ENCODE measurements at places on chromosomes 7 and 10.

DNA sequence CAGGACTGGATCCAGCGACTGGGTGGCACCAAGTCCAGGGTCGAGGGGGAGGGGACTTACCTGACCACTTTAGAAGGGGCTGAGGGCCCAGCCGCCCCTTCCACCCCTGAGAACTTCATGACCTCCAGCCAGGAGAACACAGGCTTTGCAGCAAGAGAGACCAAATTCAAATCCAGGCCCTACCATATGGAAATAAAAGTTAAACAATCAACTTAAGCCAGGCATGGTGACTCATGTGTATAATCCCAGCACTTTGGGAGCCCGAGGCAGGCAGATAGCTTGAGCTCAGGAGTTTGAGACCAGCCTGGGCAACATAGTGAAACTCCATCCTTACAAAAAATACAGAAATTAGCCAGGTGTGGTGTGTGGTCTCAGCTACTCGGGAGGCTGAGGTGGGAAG lies 61.9 kb downstream of the COL13A1 start:
- no peak for DNase-seq

DNA sequence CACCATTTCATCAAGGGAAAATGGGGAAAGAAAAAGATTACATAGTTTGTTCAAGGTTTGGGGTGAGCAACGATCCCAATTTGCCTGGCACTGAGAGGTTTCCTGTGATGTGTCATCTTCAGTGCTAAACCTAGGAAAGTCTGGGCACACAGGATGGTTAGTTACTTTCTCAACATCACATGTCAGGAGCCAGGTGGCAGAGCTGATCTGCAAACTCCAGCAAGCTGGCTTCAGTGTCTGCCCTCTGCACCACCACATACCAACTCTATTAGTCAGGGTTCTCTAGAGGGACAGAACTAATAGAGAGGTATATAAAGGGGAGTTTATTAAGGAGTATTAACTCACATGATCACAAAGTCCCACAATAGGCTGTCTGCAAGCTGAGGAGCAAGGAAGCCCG lies 11.3 kb downstream of the ADAM12 start:
- no peak for DNase-seq

- no peak for DNase-seq
These were observed 178.5 kb downstream of the KCNMA1 start for GRCh38 chr10:77458986-77459590.

GRCh38 chr10:60140651-60141632 lies 234.6 kb upstream of the CCDC6 start:
- DNase-seq, result no peak

DNA sequence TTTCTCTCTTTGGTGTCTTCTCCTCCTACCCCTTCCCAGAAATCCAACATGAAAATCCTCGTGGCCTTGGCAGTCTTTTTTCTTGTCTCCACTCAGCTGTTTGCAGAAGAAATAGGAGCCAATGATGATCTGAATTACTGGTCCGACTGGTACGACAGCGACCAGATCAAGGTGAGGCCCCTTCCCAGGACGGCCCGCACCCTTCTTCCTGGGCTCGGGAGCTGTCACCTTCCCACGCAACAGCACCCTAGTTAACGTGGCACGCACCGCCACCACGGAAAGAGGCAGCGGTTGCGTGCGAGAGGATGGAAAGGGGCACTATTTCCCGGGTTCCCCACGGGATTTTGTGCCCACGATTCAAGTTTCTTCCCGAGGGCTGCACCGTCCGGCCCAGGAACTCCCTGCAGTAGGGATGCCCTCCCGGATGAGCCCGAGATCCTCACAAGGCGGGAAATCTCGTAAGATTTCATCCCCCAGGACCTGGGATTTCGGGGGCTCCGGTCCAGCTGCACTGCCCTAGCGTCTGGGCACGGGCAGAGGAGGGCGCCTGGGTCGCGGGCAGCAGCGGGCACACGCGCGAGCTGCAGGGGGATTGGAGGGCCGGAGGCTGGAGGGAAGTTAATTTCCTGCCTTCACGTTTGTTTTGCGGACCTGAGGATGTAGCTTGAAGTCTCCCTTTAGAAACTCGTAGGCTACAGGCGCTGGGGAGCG lies 834 bp downstream of the TAC1 start:
- DNase-seq, result no peak

DNA sequence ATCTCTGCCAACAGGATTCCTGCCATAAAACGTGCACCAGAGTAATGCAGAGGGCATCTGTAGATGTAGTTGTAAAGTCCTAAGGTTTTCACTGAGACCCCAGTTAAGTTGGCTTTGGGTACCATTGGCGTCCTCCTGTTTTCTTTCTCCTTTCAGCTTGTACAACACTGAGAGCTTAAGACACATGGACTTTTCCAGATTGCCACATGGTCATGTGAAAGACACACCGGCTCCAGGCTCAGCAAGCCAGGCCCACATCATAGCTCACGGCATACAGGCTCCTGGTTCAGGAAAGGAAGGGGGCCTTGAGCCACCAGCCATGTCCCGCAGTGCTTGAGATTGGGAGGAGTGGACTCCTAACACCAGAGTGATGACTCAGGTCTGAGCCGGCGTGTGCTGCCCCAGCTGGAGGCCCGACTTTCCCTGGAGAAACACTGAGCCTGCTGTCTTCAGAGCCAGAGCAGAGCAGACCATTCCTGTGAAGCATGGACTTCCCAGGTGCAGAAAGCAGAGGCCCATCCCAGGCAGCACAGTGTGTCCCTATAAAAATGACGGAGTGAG lies 252.7 kb downstream of the PRPF18 start:
- no peak for DNase-seq

DNA sequence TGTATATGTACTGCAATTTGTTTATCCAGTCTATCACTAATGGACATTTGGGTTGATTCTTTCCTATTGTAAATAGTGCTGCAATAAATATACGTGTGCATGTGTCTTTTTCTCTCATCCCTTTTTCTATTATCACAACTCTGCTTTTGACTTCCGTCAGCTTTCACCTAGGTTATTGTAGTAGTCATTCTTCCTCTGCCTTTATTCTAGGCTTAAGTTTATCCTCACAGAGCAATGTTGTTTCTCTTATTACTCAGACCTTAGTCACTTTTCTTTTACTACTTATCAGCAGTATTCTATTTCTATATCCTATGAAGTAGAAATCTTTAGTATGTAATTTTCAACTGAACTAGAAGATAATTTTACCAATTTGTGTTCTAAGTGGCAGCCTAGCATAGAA lies 175.3 kb upstream of the SEMA3E start:
- no peak for DNase-seq

GRCh38 chr7:142321391-142321790 lies 63.5 kb upstream of the PRSS58 start:
- DNase-seq, result no peak

GRCh38 chr10:86506062-86506461 lies 15.5 kb downstream of the WAPL start:
- DNase-seq, result no peak

GRCh38 chr7:158633055-158633956 lies 45.7 kb upstream of the PTPRN2 start:
- no peak for DNase-seq

DNA sequence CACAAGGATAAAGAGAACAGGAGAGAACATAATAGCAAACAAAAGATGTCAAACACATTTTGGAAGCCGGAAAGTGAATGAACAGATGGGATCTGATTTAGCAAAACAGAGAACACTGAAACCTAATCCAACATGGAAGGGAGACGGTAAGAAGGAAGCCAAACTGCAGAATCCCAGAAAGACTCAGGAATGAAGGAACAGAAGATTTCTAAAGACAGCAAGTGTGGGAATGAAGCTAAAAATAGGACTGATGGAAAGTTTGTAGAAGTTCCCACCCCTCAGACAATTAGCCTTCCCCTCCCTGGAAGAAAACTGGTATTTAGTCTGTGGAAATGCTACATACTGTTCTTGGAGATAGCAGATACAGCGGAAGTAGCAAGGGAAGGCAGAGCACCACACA lies 40.8 kb downstream of the SLC16A12 start:
- DNase-seq, result no peak

DNA sequence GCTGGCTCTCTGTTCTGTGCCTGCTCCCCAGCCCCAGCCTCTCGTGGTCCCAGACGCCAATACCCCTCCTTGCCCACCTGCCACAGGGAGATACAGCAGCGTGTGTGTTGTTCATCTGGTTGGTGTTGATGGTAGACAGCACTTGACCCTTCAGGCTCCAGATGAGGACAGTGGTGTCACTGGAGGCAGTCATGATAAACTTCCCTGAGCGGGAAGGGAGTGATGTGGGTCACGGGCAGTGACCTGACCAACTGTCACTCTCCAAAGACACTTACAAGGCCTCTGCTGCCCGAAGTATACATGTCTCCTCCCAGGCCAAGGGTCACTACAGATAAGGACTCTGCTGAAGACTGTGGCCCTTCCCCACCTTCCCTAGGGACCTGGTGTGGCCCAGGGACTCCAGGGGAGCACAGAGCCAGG lies 5.6 kb downstream of the TBL2 start:
- no peak for DNase-seq

DNA sequence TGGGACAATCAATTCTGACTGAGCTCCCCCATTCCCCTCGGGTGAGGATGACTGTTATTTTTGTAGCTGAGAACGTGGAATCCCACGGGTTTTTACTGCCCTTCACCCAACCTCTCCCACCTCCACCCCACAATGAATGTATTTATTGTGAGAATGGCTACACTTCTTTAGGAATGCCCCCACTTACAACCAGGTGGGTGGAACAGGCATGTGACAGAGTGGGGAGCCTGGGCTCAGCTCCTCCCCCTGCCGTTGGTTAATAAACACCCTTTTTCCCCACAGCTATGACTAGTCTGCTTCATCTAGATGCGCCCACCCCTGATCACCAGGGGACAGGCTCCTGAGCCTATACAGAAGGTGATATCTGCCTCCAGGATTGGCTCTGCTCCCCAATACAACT lies 2.0 kb downstream of the MRPL43 start:
- no peak for DNase-seq

DNA sequence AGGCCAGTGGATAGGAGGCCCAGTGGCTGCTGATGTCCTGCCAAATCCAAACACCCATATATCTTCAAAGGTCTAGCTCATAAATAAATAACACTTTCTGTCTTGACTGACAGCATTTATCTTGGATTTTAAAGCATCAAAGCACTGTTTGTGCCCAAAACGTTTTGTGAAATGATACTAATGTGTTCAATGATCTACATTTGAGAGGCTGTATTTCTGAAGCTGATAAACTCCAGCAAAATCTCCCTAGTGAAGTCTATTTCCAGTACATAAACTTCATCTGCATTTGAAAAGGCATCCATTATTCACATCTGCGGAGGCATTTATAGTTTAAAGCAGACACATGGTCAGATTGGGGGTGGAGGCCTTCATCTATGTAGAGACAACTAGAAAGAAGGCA lies 276.3 kb downstream of the HPSE2 start:
- no peak for DNase-seq

- DNase-seq, result no peak
These were observed 183.6 kb upstream of the GDF10 start for GRCh38 chr10:47116445-47116844.

DNA sequence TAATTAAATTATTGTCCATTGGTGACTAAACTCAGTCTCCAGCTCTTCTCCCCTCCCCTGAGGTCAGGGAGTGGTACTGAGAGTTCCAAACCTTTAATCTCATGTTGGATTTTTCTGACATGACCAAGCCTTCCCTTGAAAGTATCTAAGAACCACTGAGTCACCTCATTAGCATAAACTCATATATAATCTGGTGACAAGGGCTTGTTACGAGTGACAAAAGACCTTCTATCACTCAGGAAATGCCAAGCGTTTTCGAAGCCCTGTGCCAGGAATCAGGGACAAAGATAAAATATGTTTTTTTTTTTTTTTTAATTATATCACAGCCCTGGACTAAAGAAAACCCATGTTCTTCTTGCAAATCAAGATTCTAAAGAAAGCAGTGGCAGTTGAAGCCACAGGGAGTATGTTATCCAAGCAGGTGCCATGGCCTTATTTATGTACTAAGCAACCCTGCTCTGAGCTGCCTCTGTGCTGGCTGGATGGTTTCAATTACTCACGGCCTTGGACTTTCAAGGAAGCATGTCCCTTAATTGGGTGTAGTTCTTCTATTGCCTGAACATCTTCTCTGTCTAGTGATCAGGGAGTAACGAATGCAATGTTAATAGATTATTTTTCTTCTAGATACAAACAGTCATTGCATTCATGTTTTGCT lies 169.0 kb upstream of the PRKCQ start:
- no peak for DNase-seq

- DNase-seq, result no peak
These were observed 59.5 kb downstream of the ASB13 start for GRCh38 chr10:5606864-5607263.

DNA sequence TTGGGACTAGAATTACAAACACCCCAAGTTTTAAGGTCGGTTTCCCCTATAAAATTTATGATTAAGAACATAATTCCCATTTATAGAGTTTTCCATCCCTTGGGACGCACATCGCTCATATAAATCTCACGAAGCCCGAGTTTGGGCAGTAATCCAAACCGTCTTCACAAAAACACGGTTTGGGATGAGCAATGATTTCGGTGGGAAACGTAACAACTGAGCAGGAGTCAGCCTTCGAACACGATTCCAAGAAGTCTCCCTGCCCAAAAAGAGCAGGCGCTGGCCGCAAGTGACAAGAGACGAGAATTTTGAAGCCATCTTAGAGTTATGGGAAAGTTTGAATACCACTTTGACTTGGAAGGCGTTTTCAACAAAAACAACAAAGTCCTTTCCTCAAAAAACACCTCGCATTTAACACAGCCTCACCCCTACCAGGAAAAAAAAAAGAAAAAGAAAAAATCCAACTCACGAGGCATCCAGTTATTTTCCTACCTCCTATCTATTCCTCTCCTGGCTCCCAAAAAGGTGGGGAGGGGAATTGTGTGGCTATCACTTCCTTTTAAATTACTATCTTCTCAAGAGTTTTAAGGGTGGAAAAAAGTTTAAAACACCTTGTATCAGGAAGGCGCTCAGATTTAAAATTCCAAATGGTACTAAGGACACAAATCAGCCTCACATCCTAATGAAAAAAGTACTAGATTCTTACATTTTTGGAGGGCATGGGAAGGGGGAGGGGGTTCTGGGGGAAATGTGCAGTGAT lies 1.6 kb downstream of the SEPHS1 start:
- no peak for DNase-seq

DNA sequence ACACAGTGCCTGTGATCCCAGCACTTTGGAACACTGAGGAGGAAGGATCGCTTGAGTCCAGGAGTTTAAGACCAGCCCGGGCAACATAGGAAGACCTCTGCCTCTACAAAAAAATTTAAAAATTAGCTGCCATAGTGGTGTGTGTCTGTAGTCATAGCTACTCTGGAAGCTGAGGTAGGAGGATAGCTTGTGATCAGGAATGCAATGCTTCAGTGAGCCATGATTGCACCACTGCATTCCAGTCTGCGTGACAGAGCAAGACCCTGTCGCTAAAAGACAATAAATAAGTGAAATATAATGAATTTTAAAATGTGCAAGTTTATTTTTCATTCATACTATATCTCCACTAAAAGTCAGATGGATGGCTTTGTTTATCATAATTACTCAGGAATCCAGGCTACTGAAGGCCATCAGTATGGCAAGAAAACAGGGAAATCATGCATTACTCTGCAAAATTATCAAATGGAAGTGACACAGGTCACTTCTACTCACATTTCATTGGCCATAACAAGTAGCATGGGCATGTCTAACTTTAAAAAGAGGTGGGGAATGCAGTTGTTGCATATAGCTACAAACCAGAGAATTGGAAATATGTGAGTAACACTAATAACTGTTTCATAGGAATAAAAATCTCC lies 32.9 kb upstream of the FAM3C start:
- no peak for DNase-seq

- DNase-seq, result no peak
These were observed 99.8 kb upstream of the MACROH2A2 start for GRCh38 chr10:69952821-69953221.

GRCh38 chr10:8375137-8375536 lies 320.6 kb downstream of the GATA3 start:
- DNase-seq, result no peak

Data from posterior cingulate gyrus (tissue), 11 donors.